ENCODE measurements at places on chromosomes 6 and 20.

GRCh38 chr6:134103006-134103405 lies 50.6 kb upstream of the SLC2A12 start:
- DNase-seq, result no peak

GRCh38 chr20:13231031-13231752 lies 10.1 kb downstream of the ISM1 start:
- no peak for DNase-seq

GRCh38 chr20:4811661-4812181 lies 90.0 kb downstream of the PRND start:
- DNase-seq, result no peak

- no peak for DNase-seq
Observed at GRCh38 chr20:59163631-59164530, at the start of gene ZNF831. ZNF831 (plus strand) TSS chr20:59163821; CDS start chr20:59191020, 27,199 bp downstream.

DNA sequence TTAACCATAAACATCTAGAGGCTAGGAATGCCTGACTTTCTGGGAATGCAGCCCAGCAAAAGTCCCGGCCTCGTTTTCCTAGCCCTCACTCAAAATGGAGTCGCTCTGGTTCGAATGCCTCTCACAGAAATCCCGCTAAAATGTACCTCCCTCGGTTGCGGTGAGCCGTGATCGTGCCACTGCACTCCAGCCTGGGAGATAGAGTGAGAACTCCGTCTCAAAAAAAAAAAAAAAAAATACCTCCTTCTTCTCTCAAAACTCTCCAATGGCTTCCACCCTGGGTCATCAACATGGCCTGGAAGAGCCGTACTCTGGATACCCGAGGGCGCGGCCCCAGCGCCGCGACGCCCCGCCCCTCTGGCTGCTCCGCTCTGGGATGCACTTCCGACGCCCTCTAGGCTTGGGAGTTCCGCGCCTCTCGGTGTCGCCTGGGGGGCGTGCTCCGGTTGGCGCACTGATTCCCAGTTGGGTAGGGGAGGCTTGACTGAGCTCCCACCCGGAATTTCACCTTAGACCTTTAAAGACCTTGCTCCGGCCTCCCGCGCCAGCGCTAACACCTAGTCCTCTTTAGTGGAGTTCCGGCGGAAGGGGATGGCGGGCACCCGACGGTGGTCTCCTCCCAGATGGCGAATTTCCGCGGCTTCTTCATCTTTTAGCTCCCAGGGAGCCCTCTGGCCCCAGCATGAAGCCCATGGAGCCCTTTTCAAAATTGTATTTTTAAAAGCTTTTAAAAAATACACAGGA lies 12.3 kb downstream of the HMGN4 start:
- DNase-seq, result no peak

GRCh38 chr6:144314562-144314961 lies 29.4 kb downstream of the UTRN start:
- no peak for DNase-seq
